ENCODE measurements at places on chromosomes 5 and 9.

DNA sequence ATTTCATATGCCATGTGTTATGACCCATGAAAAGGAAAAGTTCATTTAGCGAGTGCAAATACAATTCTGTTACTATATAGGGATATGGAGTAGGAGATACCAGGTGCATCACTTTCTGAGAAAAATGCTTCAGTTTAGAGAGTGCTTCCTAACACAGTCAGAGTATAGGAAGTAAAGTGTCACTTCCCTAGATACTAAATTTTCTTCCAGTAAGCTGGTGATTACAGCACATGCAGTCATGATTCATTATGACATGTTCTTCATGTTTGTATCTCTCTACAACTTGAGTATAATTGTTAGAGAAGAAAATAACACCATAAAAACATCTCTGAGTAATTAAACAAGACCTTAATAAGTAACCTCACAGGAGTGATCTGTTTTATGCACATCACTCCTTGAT lies 837.0 kb downstream of the DNAH5 start:
- no peak for DNase-seq

DNA sequence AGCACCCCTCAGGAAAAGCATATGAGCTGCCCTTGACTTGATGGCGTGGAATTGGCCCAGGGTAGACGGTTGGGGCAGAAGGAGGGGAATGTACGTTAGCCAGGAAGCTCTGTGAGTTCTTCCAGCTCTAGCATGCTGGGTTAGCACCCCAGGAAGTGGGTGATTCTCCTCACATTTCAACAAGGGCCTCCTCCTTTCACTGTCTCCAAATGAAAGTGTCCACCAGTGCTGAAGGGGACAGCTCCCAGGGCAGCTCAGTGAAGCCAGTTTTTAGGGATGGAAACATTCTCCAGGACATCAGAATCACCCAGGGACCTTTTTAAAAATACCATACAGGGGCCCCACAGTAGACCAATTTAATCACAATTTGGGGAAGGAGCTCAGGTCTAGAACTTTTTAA lies 17.2 kb upstream of the AFAP1L1 start:
- DNase-seq, result no peak

GRCh38 chr9:106111039-106111730 lies 416.8 kb downstream of the TMEM38B start:
- DNase-seq, result no peak

DNA sequence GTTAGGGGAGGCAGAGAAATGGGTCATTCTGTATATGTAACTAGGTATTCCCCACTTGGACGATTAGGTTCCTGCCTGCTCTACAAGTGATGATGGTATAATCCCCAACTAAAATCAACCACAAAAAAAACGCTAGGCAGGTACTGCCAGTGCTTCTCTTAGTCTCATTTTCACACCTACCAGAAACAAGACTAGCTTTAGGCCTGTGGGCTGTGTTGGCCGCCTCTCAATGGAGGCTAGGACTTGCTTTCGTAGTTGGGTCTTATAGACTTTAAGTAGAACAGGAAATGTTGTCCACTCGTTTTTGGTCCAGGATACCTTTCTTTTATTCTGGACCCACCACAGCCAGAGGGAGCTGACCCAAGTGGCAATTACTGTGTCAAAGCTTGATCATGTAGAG lies 111.8 kb downstream of the UNC13B start:
- DNase-seq, result no peak

- no peak for DNase-seq
Observed at GRCh38 chr9:29209748-29210291, 1636.5 kb upstream of the C9orf72 start.

GRCh38 chr9:21923694-21924093 lies 70.5 kb downstream of the CDKN2A start:
- DNase-seq, result no peak

DNA sequence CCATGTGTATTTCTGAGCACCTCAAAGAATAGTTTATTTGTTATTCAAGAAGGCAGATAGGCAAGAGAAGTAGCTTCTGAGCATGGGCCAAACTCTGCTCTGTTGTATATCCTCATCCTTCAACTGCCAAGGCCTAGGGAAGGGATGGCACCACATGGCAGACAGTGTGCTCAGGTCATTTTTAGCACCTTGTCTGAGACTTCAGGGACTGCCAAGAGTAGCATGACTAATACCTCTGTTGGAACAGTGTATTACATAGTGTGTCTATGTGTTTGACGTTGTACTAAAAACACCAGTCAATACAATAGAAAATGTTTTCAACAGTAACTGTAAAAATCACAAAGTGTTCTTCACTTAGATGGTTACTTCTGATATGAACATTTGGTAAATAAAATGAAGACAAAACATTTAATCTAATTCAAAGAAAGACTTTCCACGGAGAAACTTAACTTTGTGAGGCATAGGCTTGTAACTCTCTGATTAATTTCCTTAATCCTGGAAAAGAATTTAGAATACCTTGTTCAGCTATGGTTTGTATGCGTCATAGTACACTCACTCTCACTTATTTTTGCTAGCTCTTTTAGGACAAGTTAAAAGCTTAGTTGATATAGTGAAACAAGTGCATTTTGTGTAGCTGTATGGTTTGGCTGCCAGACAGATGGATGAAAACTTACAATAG lies 318.4 kb upstream of the RIOK2 start:
- DNase-seq, result no peak

DNA sequence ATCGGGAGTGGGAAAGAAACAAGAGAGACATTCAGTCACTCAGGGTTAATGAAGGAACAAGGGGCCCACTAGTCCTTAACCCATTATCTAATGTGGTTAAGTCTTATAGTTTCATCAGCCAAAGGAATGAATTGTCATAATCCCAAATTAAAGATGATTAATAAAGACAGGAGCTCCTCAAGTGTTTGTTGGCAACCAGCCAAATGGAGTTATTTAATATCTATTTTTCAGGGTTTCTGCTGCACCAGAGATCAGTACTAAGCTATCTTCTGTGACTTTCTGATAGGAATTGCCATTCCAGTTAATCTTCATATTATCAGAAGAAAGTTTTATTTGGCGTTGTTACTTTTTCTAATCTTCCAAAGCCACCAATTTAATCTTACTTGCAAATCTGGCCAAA lies 34.0 kb upstream of the FCHO2 start:
- DNase-seq, result no peak

GRCh38 chr9:127033789-127034188 lies 88.6 kb downstream of the ANGPTL2 start:
- DNase-seq, result no peak

- no peak for DNase-seq
Observed at GRCh38 chr9:28318515-28318914, 745.2 kb upstream of the C9orf72 start.

GRCh38 chr5:112065781-112066180 lies 308.8 kb upstream of the NREP start:
- no peak for DNase-seq

DNA sequence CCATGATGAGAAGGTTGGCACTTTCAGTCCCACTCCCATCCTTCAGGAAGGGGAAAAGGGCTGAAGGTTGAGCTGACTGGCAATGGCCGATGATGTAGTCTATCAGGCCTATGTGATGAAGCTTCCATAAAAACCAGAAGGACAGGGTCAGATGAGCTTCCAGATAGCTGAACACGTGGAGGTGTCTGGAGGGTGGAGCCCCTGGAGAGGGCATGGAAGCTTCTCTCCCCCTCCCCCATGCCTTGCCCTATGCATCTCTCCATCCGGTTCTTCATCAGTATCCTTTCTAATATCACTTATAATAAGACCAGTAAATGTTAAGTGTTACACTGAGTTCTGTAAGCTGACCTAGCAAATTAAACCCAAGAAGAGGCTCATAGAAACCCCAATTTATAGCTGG lies 32.6 kb upstream of the SMU1 start:
- no peak for DNase-seq
